ENCODE measurements at places on chromosomes 3 and 15.

- no peak for DNase-seq
Observed at GRCh38 chr15:48052946-48053345, 67.8 kb upstream of the SLC24A5 start.

GRCh38 chr15:98070137-98070536 is 109.6 kb downstream of the ARRDC4 start:
- no peak for DNase-seq

DNA sequence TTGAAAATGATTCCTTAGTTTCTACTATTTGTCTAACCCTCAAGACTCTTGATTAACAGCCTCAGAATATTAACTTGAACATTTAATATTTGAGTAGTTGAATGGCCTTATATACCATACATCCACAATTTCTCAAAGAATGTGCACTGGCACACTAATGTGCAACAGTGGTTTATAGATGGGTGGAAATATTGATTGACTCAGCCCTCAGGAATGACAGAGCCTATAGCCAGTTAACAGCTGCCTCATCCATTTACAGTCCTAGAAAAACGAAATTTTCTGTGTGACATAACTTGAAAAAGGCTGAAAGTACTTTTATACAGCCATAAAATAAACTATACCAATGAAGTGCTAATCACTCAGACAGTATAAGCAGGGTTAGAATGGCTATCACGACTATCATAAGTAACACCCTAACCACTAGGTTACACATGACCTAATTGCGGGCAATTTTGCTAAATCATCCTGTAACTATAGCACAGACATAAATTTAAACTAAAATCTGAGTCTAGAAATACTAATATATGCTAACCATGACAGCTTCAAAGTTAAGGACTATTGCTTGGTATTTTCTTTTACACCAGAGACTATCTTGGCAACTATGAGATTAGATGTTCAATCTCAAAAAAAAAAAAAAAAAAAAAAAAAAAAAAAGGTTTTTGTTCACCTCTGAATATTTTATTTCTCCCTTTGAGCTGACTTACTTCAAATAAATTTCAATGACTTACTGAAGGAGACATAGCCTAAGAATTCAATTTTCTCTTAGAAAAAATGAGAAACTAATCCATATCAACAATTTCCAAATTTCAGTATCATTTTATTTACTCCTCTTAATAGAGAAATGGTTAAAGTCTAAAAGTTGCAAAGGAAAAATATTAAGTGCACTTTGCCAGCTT is 9.3 kb downstream of the SECISBP2L start:
- no peak for DNase-seq

DNA sequence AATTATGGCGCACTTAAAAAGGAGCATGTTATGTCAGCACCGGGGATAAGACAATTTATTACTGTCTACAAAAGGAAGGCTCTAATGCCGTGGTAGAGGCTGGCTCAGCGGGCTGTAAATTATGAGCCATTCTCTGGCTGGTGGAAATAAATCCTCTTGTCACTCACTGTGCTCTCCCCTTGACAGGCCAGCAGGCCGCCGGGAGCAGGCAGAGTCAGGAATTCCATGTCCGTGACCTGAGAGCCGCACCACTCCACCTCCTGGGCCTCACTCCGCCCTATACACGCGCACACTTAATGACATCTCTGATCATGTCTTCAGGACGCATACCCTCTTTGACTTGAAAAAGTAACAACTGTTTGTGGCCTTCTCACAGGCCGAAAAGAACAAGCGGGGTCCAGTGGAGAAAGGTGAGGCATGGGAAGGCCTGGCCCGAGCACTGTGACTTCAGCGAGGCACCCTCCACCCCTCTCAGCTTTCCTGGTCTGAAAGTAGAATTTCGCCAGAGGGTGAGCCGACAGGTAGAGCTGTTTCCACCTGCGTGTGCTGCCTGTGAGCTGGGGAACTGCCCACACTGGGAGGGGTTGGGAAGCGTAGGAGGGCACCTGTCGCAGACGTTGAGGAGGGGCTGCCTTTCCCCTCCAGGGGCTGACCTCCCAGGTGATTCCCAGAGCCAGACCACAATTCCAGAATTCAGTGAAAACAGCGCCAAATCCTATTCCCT is 13.2 kb upstream of the PCSK6 start:
- DNase-seq = no peak

DNA sequence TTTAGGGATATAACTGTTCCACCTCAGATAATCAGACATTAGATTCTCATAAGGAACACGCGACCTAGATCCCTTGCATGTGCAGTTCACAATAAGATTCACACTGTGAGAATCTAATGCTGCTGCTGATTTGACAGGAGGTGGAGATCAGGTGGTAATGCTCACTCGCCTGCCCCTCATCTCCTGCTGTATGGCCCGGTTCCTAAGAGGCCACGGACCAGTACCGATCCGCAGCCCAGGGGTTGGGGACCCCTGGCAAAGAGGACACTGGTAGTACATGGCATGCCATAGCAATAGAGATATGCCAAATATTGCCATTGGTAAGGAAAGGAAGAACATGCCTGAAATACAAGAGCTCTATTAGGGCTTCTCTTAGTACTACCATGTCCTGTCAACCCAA is 59.7 kb downstream of the LSM3 start:
- no peak for DNase-seq

Data from CD4-positive, alpha-beta T cell treated with Interleukin-1 beta for 1 hour (primary cell).